ENCODE measurements at places on chromosomes 12 and 14. TPM values are rescaled to one million over a fixed set of nuclear protein-coding genes. Genes with fewer than 3 reads are reported as not detected.

The TEX52 gene
- not detected for total RNA-seq

The TTLL5 gene
- 25.8 TPM for total RNA-seq

The ACRBP gene
- total RNA-seq: 0.36 TPM

DNA sequence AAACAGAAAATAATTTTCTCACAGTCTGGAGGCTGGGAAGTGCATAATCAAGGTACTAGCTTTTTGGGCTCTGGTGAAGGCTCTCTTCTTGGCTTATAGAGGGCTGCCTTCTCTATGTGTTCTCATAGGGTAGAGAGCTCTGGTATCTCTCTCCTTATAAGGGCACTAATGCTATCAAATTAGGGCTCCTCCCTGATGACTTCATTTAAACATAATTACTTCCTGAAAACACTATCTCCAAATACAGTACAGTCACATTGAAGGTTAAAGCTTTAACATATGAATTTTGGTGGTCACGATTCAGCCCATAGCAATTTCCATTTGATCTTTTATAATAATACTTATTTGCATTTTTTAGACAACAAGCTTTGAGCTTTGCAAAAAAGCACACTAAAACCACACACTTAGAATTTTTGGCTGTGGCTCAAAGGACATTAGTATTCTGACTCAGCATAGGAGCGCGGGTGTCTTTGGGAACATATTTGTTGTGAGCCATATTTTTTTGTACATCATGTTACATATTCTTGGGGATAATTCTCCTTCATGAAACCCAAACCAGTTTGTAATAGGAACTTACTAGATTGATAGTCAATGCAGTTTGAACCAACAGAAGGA, 808.1 kb upstream of the FBXO33 start:
- no peaks in the 10 kb centered on the region for H3K27me3 ChIP-seq
- no peaks in the 10 kb centered on the region for H3K36me3 ChIP-seq
- no peak for DNase-seq
- no peak overlapping the region for H3K4me3 ChIP-seq

Measured in adrenal gland (tissue), 19 donors.